Foreskin melanocyte (primary cell): ENCODE measurements at places on chromosomes 11 and 22.

DNA sequence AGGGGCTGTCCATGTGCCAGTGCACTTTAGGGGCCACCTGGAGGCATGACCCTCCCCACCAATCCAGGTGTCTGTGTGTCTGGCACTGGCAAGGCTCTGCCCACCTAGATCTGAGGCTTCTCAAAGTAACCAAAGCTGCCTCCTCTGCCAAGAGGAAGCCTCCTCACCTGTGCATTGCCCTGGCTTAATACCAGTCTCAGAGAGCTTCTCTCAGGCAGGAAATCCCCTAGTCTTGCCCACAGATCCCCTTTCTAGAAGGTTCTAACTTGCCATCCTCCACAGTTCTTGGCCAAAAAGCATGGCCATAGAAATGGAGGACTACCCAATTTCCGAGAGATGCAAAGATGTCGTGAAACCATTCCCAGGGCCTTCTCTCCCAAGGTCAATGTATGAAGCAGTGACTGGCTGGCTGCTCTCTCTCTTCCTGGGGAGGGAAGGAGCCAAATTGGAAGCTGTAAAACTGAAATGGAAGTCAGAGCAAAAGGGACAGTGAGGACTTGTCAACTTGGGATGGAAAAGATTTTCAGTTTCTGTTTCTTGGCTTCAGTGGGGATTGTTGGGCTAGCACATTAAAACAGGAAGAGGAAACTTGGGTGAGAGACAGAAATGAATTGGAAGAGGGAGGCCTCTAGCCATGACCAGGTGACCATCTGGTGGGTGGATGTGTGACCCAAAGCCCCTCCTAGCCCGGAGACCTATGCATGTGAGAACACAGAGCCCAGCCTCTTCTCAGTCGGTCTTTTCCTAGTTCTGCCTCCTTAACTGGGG is 68.8 kb downstream of the PRDM11 start:
- DNase-seq: no peak

- no peak for DNase-seq
Observed at GRCh38 chr22:36145881-36146280, 14.7 kb downstream of the APOL3 start.

- no peak for DNase-seq
Observed at GRCh38 chr11:95054356-95054755, 5.1 kb downstream of the KDM4F start.

GRCh38 chr22:20011993-20012740 is 4.5 kb downstream of the ARVCF start:
- DNase-seq: no peak
